Activated naive CD4-positive, alpha-beta T cell treated with anti-CD3 and anti-CD28 coated beads, Interleukin-2, amount 50 U/mL, for 72 hours (primary cell): ENCODE measurements at places on chromosomes 11 and 22. TPM values are rescaled to one million over a fixed set of nuclear protein-coding genes. Genes with fewer than 3 reads are reported as not detected.

Gene LINC01488
- total RNA-seq = not detected

Gene TMEM121B
- total RNA-seq = 0.10 TPM

Gene LYVE1
- not detected for total RNA-seq

Gene PLAAT5
- not detected for total RNA-seq

Gene CNIH2
- 4.5 TPM for total RNA-seq

Gene C11orf71
- 8.0 TPM for total RNA-seq

Gene UPK2
- total RNA-seq = 0.80 TPM

Gene OR8J3
- total RNA-seq = not detected

Gene CDKN1C
- 1.8 TPM for total RNA-seq

Gene BATF2
- not detected for total RNA-seq

Gene SHISAL1
- total RNA-seq = not detected

Gene C22orf31
- not detected for total RNA-seq

Gene SLC25A18
- not detected for total RNA-seq

Gene C11orf65
- 0.66 TPM for total RNA-seq

Gene OR51G1
- total RNA-seq = not detected

Gene MPZL3
- total RNA-seq = 35.0 TPM

Gene FOLR3
- not detected for total RNA-seq

Gene MS4A5
- not detected for total RNA-seq

Gene KRTAP5-1
- not detected for total RNA-seq

Gene CARD18
- not detected for total RNA-seq

Gene CST6
- 0.43 TPM for total RNA-seq

Gene MRPL23
- total RNA-seq = 96.4 TPM

Gene APOBEC3B
- total RNA-seq = 9.6 TPM

Gene INS
- total RNA-seq = not detected

Gene FDX1
- total RNA-seq = 13.0 TPM

Gene OR56A1
- not detected for total RNA-seq

Gene CASTOR1
- total RNA-seq = 7.5 TPM

Gene GRAP2
- total RNA-seq = 42.4 TPM

Gene PKP3
- total RNA-seq = 0.12 TPM

Gene BLID
- total RNA-seq = not detected

Gene CDON
- total RNA-seq = 2.8 TPM

Gene CHEK1
- 112 TPM for total RNA-seq

Gene FLRT1
- total RNA-seq = not detected

Gene C11orf97
- total RNA-seq = not detected

Gene LIF
- 522 TPM for total RNA-seq

Gene OR8D4
- total RNA-seq = not detected

Gene TEX12
- 0.29 TPM for total RNA-seq

Gene DENND6B
- total RNA-seq = 4.3 TPM

Gene CALCA
- not detected for total RNA-seq

Gene MAP6
- not detected for total RNA-seq

Gene MMP12
- total RNA-seq = not detected

Gene MS4A6A
- not detected for total RNA-seq

Gene BAIAP2L2
- 1.3 TPM for total RNA-seq

Gene MPPED2
- not detected for total RNA-seq

Gene RGL4
- total RNA-seq = 49.7 TPM

Gene NLRP6
- 0.88 TPM for total RNA-seq

Gene SLC22A25
- not detected for total RNA-seq

Gene KRTAP5-8
- not detected for total RNA-seq

Gene KCNQ1
- total RNA-seq = 19.3 TPM

Gene ANO3
- not detected for total RNA-seq

Gene CRYBA4
- not detected for total RNA-seq

Gene MS4A4E
- total RNA-seq = not detected
